ENCODE measurements at places on chromosomes 13 and 19.

GRCh38 chr19:7775761-7776160, 12.7 kb downstream of the CLEC4M start:
- H3K4me1 ChIP-seq, result peaks cover 14% of the 10 kb centered on the region
- H3K4me3 ChIP-seq, result no peak overlapping the region
- H3K27me3 ChIP-seq, result peaks cover 15% of the 10 kb centered on the region
- no peak for DNase-seq
- H3K27ac ChIP-seq, result no peak overlapping the region

DNA sequence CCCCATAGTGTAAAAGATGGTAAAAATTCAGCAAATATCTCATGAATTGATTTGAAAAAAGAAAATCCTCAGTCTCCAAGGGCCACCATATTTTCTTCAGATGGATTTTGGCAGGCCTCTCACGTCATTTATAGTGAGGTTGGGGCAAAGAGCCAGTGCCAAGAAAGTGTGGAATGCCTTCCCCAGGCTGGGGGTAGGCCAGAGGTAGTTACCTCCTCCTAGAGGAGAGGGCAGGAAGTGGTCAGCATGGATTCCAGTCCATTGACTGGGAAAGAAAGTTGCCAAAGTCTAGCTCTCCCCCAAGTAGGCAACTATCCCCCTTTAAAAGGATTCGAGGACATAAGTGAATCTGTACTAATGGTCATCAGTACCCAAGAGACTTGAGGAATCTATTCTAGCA, 68.4 kb upstream of the KCTD4 start:
- H3K27me3 ChIP-seq, result no peaks in the 10 kb centered on the region
- H3K4me3 ChIP-seq, result no peak overlapping the region
- no peak for DNase-seq
- H3K27ac ChIP-seq, result no peak overlapping the region

- no peak overlapping the region for H3K27ac ChIP-seq
- DNase-seq, result no peak
- peaks cover 40% of the 10 kb centered on the region for H3K36me3 ChIP-seq
- peaks cover 8% of the 10 kb centered on the region for H3K4me1 ChIP-seq
- H3K27me3 ChIP-seq, result no peaks in the 10 kb centered on the region
These were observed 20.7 kb downstream of the AKT2 start for GRCh38 chr19:40264314-40265054.

GRCh38 chr19:1591421-1592023, 1.1 kb downstream of the MBD3 start:
- H3K4me3 ChIP-seq, result peak overlapping the region; percentile 88
- H3K4me1 ChIP-seq, result peaks cover 18% of the 10 kb centered on the region
- DNase-seq, result no peak
- H3K36me3 ChIP-seq, result peaks cover 30% of the 10 kb centered on the region

DNA sequence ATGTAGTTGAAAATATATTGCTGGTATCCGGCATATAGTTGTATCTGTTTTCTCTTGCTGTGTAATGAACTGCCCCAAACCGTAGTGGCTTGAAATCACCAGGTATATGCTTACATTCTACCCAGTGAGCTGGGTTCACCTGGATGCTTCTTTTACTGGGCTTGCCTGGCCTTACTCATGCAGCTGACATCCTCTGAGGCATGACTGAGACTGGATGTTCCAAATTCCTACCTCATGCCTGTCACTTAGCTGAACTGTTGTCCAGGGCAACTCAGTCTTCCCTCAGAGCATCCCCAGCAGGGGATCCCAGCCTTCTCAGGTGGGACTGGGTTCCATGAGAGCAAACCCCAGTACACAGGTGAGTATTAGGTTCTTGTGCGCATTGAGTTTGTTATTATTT, 66.8 kb downstream of the IFT88 start:
- H3K27me3 ChIP-seq, result no peaks in the 10 kb centered on the region
- H3K36me3 ChIP-seq, result no peaks in the 10 kb centered on the region
- no peak overlapping the region for H3K4me3 ChIP-seq
- H3K27ac ChIP-seq, result no peak overlapping the region

- no peak overlapping the region for H3K27ac ChIP-seq
- no peaks in the 10 kb centered on the region for H3K36me3 ChIP-seq
- H3K4me1 ChIP-seq, result peaks cover 19% of the 10 kb centered on the region
- no peak for DNase-seq
- H3K27me3 ChIP-seq, result no peaks in the 10 kb centered on the region
These were observed 43.2 kb downstream of the LATS2 start for GRCh38 chr13:21018220-21018619.

GRCh38 chr13:40974460-40975407, 44.4 kb downstream of the ELF1 start:
- no peak overlapping the region for H3K4me3 ChIP-seq
- H3K36me3 ChIP-seq, result peaks cover 33% of the 10 kb centered on the region
- DNase-seq, result no peak
- H3K27ac ChIP-seq, result peak overlapping the region; percentile 50

All from activated T-helper 2 cell treated with anti-CD3 and anti-CD28 coated beads, Interferon-gamma antibody, Interleukin-2, Interleukin-4, amounts not matched to agents 10 μg/mL and 5 μg/mL and 100 μg/mL, durations not matched to agents 14 hours and 24 hours and 36 hours (primary cell).